ENCODE measurements at places on chromosomes 5 and 9. TPM values are rescaled to one million over a fixed set of nuclear protein-coding genes. Genes with fewer than 3 reads are reported as not detected.

Gene SPINK6
- total RNA-seq, result not detected

Gene ZNF618
- total RNA-seq, result 14.4 TPM

Gene CYLC2
- not detected for total RNA-seq

Gene EXOSC3
- 32.2 TPM for total RNA-seq

Gene GPRIN1
- total RNA-seq, result 8.8 TPM

Gene ARL14EPL
- 0.07 TPM for total RNA-seq

Gene SPINK4
- total RNA-seq, result not detected

Gene SLC6A3
- total RNA-seq, result not detected

Gene PPP1R2B
- total RNA-seq, result 0.07 TPM

Gene HNRNPH1
- total RNA-seq, result 275 TPM

Gene ABO
- not detected for total RNA-seq

Gene ISL1
- not detected for total RNA-seq

Gene ORM1
- not detected for total RNA-seq

Gene AIF1L
- total RNA-seq, result 19.2 TPM

Gene SAXO1
- total RNA-seq, result not detected

Gene FCN1
- total RNA-seq, result not detected

Gene EGFLAM
- 1.1 TPM for total RNA-seq

Measured in mammary microvascular endothelial cell (primary cell).